CMK (cell line): ENCODE measurements at places on chromosomes 16 and 17.

DNA sequence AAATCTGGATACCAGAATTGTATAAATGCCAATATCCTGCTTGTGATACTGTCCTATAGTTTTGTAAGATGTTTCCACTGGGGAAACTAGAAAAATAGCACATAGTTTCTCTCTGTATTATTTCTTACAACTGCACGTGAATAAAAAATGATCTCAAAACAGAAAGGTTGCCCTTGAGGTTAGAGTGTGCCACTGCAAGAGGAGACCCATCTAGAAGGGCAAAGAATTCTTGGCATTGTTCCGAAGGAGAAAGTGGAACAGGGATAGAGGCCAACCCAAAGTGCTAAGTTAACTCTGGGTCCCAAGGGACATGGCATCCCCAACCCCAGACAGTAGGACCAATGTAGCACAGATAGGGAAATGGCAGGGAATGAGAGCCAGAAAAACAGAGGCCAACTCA, 477.5 kb upstream of the HSBP1 start:
- DNase-seq, result no peak

GRCh38 chr17:80153004-80153403, 6.1 kb upstream of the EIF4A3 start:
- DNase-seq, result no peak

DNA sequence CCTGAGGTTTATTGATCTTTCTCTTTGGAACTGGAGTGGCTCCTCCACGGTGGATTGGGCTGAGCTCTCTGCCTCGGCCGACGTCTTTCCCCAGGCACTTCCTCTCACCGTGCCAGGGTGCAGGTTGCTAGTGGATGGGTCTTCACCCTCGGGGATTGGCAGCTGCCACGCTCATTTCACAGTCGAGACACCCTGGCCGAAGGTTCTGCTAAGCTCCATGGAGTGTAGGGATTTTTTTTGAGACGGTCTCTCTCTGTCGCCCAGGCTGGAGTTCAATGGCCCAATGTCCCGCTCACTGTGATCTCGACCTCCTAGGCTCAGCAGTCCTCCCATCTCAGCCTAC, 280.8 kb downstream of the SEC14L1 start:
- DNase-seq, result no peak

GRCh38 chr17:79361873-79362771, 248.7 kb downstream of the RBFOX3 start:
- no peak for DNase-seq
